ENCODE measurements at places on chromosomes 3 and 15.
A peak's percentile ranks its signal among the peaks of the same experiment; 100 is the strongest.

- DNase-seq: peak; percentile 32
Measured at GRCh38 chr3:114706591-114707232, 412.9 kb downstream of the TIGIT start.

DNA sequence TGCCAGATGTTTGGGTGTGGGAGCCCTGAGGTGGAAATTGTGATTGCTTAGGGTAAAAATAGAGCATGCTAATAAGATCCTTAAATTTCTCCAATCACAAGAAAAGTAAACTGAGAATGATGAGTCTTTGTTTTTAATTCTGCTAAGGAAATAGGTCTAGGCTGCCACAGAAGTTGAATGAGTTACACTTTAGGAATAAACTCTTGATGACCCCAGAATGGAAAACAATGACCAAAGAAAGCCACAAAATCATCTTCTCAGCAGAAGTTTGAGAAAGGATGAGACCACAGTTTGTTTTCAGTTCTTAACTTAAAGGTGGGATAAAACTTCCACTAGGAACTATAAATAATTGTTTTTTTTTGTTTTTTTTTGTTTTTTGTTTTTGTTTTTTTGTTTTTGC lies 164.6 kb upstream of the BCL6 start:
- DNase-seq: no peak

DNA sequence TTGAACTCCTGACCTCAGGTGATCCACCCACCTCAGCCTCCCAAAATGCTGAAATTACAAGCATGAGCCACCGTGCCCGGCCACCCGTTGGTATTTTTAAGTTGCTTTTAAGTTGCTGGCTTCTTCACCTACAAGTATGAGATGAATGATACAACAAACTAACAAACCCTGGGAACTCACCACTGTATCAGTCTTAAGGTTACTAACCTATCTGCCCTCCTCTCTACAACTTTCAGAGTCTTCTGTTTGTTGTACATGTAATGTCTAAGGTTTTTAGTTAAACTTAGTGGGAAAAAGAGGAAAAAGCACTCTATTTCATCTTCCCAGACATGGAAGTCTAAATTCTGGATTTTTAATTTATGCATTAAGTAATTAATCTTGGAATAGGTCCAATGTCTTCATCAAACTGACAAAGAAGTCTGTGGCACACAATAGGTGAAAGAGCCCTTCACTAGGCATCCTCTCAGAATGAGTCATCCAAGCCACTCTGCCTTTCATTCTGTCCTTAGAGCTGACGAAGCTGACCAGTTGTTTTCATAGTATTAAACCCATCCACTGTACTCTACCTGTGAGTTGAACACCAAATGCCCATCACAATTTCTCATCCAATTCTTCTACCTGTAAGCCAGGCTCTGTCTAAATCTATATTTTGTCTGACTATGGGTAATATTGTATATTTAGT lies 936.1 kb downstream of the TUSC7 start:
- DNase-seq: no peak

- no peak for DNase-seq
Measured at GRCh38 chr15:78831229-78832207, 20.3 kb upstream of the ADAMTS7 start.

- no peak for DNase-seq
Measured at GRCh38 chr3:146130881-146131371, 30.1 kb downstream of the PLOD2 start.

DNA sequence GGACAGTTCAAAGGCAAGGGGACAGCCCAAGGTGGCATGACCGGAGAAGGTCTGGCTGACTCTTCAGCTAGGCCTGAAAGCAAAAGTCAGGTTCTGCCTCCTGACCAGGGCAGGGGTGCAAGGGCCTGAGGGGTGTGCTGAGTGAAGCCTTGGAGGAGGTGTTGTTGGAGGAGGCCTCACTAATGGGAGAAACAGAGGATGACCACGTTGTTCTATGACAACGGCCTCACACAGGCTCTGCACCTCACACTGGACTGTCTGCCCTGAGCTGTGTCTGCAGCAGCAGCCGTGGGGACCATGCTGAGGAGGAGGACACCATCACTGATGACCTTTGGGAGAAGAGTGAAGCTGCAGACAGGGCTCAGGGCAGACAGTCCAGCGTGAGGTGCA lies 116.9 kb upstream of the ABHD17C start:
- no peak for DNase-seq

DNA sequence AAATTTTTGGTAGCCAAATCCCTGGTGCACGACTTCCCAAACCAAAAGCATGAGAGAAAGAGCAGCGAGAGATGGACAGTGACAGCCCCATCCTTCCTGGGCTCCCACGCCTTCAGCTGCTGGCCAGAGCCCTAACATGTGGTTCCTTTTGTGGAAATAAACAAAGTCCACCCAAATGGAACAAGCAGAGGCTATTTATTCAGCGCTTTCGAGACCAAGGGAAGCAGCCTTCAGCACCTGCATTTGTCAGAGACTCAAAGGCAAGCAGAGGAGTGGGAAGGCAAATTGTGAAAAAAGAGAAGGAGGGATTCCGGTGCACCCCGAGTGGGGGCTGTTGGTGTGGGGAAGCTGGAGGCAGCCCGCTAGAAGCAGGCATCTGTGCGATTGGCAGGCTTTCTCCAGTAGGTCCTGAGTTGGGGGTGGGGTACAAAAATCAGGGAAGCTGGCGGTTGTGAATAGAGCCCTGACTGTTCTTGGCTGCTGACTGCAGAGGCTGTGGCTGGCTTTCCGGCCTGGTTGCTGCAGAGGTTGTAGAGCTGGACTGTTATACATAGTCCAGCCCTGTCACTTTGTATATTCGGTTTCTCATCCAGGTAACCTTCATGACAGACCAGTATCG lies 427.2 kb downstream of the OCA2 start:
- DNase-seq: no peak

DNA sequence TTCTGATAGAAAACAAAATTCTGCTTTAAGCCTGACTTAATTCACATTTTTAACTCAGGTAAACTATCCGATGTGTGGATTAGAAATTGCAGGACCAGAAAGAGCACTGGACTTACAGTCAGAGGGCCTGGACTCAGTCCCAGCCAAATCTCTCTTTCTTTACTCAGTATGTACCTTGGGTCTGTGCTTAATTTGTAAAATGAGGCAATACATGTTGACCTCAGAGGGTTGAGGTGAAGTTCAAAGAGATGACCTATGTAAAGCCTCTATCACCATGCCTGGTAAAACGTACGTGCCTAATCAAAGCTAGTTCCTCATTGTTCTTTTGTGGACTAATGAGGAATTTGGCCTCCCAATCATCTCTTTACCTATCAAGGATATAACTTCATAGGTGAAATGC lies 1.9 kb upstream of the BCL2A1 start:
- no peak for DNase-seq

- DNase-seq: no peak
Measured at GRCh38 chr3:58683466-58683865, 16.9 kb upstream of the FAM3D start.

GRCh38 chr3:141401095-141401494 lies 32.8 kb downstream of the ZBTB38 start:
- DNase-seq: no peak

DNA sequence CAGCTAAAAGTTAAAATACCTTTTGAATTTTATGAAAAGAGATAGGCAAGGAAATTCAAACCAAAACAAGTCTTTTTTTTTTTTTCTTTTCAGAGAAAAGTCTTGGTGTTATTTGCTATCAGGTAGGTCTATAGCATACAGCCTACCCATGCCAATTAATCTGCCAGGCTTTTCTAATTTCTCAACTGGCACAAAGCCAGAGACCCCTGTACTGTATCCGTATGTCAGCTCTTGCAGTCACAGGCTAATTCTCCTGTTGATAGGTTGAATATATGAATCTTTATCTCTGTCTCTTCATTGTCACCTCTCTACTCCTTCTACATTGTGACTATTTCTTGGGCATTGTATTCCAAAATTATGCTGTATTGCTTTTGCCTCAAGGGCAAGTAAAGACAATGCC lies 133.4 kb downstream of the IL5RA start:
- no peak for DNase-seq

DNA sequence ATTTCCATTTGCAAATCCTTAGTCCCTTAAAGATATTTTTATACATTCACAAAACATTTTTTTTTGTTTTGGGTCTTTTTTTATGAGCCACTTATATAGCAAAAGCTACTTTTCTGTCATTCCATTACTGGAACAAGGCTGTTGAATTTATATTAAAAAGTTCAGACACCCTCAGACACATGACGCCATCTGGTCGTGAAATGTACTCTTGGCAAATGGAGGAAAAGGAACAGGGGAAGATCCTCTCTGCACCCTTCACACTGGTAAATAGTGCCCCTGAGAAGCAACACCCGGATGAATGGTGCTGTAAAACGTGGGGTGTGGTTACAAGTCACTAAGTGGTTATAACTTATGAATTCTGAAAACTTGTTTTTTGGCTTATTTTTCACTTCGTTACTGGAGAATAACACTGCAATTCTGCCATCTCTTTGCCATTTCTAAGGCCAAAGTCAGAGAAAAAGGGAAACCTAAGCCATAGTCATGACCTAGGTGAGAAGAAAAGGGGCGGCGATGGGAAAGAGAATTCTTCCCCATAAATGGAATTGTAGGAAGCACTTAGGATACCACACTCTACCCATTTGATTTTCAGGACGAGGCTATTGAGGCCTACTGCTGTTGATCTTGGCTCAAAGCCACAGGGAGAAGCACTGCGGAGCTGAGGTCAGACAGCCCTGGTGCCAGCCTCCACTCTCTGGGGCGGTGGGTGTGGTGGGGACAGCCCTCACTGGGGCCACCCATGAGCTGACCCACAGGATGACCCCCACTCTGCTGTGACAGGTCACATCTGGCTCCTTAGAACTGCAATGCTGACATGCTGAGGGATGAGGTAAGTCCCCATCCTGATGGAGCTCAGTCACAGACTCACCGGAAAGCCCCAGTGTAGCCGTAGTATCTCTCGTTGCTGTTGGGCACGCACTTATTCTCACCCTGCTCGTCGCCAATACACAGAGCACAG lies 21.9 kb downstream of the LTF start:
- no peak for DNase-seq

GRCh38 chr3:148208975-148209374 lies 488.7 kb upstream of the AGTR1 start:
- DNase-seq: no peak

GRCh38 chr15:90681056-90681455 lies 36.1 kb upstream of the BLM start:
- DNase-seq: no peak

- peak; percentile 25 for DNase-seq
Measured at GRCh38 chr3:12420393-12420792, 63.9 kb upstream of the TSEN2 start.

GRCh38 chr3:127277561-127277960 lies 10.3 kb downstream of the PRR20G start:
- no peak for DNase-seq

All from stimulated activated CD4-positive, alpha-beta T cell treated with anti-CD3 and anti-CD28 coated beads, Interleukin-4, amount 100 ng/mL, for 48 hours (primary cell).